Head of caudate nucleus (tissue), 42 donors: ENCODE measurements at places on chromosomes 6 and 20.

GRCh38 chr20:24131281-24131680 lies 142.7 kb upstream of the GGTLC1 start:
- DNase-seq: no peak

DNA sequence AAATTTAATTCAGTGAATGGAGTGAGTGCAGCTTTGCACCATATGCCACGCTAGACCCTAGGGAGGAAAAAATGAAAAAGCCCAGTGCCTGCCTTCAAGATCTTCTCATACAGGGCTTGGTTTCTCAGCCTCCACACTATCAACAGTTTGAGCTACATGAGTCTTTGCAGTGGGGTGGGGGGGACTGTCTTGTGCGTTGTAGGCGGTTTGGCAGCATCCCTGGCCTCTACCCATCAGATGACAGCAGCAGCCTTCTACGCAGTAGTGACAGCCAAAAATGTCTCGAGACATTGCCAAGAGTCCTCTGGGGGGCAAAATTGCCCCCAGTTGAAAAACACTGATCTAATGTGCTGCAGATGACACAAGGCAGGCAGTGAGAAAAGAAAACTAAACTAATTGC lies 6.2 kb downstream of the CDH22 start:
- no peak for DNase-seq

GRCh38 chr6:2798586-2799134 lies 33.5 kb downstream of the WRNIP1 start:
- DNase-seq: no peak

DNA sequence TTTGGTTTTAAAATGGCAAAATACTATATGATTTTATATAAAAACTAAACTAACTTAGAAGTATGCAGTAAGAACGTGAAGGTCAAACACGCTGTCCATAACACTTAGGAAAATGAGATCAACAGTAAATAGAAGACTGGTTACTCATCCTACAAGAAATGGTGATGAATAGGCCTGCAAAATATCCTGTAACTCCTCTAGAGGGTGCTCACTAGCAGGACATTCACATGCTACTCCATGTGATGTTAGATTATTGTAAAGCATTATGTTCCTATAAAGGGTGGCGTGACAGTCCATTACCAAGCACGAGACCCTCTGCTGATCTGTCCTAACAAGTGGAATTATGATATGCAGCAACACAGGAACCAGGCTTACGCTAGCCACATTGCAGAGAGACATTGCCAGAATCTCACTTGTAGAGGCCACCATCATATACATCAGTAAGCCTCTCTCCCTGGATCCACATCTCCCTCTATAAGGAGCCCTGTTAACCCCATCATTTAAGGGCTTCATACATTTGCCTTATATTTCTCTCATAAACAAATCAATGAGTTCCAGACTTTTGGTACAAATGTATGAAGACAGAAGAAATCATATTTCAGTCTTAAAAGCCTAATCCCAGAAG lies 18.0 kb upstream of the DEFB129 start:
- DNase-seq: no peak

DNA sequence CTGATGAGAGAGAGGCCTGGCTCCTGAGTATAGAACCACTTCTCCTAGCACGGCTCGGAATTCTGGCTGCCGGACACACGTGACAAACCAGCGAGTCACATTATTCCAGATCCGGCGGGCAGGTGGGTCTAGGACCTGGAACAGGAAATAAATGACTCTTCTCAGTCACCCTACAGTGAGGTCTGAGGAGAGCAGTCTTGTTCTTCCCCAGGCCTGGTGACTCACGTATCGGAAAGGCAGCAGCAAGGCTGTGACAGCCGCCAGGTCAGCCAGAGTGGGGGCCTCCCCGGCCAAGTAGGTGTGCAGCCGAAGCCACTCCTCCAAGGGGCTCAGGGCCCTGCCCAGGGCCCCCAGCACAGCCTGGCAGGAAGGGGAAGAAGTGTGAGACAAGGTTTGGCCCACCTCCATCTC lies 2.8 kb downstream of the VARS1 start:
- DNase-seq: no peak

DNA sequence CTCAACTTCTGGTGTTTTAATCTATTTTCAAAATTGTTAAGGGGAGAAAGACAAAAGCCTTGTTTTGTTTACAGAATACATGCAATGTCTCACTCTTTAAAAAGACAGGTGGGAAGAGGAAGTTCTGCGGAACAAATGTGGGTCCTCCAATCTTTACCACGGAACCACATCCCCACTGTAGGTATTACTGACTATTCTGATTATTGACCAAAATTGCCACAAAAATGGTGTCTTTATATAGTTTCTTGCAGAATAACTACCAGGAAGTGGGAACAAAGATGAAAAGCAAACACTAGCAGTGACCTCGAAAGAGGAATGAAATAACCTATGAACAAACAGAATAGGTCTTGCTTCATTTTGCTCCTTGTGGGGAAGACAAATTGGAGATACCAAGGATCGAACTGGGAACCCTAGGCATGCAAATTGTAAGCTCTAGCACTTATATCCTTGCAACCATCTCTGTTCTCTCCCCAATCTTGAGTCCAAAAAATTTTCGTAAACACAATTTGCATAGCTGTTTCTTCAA lies 106.7 kb downstream of the GPX5 start:
- no peak for DNase-seq

- no peak for DNase-seq
Measured at GRCh38 chr6:109308018-109308492, 74.2 kb downstream of the CD164 start.

DNA sequence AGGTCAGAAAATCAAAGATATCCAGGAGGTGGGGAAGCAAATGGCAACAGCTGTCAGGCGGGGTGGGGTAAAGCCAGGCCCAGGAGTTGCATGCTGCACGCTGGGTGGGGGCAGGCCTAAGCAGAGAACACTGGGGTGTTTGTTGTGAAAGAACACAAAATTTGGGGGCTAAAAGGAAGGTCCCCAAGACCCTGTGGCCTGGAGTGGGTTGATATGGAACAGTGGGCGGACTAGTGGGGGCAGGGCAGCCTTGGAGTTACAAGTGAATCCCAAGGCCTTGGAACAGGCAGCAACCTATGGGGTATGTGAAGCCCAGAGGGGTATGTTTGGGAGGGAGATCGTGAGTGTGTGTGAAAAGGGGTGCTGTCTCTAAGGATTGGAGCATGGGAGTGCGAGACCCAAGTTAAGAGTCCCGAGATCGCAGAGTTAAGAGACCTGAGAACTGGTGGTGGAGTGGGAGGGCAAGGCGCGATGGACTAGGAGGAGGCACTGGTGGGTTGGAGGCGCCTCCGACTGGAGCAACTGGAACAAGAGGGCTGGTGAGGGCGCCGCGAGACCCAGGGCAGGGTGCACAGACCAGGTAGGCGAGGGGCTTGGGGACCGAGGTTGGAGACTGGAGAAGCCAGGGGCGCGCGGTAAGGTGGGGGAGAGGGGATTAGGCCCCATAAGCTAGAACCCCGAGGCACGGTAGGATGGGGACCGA lies 658 bp downstream of the CUL7 start:
- DNase-seq: no peak

DNA sequence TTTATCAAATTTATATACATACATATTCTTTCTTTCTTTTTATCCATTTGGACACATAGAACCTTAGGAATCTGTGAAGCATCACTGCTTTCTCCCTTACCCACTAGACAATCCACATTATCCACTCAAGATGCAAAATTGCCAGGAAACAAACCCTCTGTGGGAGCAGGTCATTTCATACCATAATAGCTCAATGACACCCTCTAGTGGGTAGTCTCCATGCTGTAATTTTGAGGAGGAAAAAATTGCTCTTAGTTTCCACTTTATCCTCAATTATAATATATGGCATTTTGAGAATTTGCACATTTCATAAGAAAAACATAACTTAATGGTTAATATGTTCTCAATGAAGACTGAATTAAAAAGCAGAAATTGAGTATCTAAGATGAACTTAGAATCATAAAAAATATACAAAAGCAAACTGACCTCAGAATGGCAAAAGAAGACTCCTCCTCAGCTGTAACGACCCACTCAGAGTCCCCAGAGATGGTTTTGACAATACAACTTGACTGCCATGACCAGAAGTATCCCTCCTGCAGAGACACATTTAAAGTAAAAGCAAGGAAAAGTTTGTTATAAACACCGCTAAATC lies 164.1 kb downstream of the FRK start:
- DNase-seq: no peak

GRCh38 chr20:51826372-51826771 lies 24.1 kb upstream of the SALL4 start:
- no peak for DNase-seq

DNA sequence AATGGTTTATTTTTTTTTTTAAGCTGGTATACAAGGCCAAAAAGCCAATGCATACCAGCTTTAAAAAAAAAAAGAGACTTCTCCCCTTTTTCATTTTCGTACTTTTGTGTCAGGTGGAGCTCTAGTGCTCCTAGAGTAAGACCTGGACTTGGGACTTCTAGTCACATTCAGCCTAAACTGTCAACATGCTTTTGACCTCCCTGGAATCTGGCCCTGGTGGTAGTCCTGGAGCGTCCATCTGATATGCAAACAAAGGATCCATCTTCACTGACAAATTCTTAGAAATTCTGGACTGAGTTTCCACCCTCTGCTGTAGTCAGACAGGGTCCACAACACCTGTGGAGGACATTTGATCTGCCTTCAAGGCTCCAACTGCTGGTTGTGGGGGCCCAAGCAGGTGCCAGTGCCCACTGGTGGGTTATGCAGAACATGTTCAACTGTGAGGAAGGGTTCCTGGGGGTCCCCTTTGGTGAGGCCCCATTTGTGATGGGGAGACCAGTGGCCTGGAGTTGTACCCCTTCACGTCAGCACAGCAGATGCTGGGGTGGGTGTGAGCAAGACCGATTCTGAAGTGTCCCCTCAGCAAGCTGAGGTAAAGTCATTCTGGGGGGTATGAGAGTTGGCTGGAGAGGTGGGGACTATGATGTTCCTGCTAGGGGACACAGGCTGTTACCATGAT lies 12.6 kb upstream of the PCMTD2 start:
- no peak for DNase-seq

- no peak for DNase-seq
Measured at GRCh38 chr20:20192366-20192765, 140.0 kb downstream of the CFAP61 start.

GRCh38 chr6:55528624-55529023 lies 50.4 kb downstream of the HMGCLL1 start:
- DNase-seq: no peak

DNA sequence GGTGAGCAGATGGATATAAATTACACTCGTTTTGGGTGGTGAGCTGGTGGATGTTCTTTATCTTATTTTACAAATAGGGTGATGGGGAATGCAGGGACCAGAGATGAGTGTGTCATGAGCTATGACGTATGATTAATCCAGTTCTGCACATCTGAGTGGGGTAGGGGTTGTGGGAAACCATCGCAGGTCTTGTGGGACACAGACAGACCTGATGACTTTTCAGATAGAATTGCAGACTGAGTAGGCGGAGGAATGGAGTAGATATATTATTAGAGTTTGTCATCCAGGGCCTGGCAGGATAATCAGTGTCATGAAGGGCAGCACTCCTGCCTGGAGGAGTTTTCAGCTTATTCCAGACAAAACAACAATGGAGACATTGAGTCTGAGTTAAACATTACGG lies 12.9 kb upstream of the DSP start:
- DNase-seq: no peak

- no peak for DNase-seq
Measured at GRCh38 chr6:128335963-128336362, 184.4 kb downstream of the PTPRK start.

DNA sequence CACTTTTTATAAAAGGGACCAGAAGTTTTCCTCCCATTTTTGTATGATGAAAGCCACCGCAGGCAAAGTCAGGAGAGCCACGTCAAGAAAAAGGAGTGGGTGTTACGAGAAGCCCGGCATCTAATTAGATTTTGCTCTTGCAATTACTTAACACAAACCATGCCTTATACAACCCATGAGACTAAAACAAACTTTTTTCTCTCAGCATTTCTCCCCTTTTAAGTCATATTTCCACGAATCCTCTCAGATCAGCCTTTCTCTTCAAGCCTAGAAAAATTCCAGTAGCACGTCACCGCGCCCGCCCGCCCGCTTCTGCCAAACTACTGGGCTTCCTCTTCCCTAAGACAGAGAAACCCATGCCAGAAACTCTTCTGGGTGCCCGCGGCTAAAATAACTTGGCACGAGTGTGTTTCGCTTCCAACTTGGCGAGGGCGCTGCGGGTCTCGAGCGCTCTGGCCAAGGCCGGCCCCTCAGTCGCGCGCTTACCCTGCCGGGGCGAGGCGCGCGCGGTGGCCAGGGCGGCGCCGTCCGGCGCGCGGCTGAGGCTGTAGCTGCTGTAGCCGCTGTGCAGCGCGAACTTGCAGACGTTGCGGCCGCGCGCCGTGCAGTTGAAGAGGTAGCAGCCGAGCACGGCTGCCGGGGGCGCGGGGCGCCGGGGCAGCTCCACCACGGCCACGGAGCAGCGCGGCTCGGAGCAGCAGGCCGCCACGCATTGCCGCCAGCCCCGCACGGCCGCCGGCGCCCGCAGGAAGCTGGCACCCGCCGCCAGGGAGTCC lies 1.0 kb downstream of the LRP11 start:
- peak; percentile 43 for DNase-seq

GRCh38 chr6:133108419-133108818 lies 132.7 kb upstream of the EYA4 start:
- no peak for DNase-seq

DNA sequence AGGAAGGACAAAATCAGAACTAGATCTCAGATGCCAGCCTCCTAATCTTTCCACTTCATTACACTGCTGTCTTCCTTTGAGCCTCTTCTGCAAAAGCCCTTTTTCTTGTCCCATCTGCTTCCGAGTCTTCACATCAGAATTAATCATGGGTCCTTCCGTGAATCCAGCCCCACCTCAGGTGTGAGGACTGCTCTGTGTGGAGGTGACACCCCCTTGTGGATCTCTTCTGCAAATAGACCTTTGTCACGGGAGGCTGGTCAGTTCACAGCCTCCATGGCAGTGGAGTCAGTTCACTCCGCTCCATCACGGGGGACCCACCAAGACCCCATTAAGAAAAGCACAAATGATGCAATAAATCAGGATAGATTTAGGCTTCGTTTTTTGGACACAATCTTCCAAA lies 171.1 kb downstream of the ADAT2 start:
- DNase-seq: no peak

DNA sequence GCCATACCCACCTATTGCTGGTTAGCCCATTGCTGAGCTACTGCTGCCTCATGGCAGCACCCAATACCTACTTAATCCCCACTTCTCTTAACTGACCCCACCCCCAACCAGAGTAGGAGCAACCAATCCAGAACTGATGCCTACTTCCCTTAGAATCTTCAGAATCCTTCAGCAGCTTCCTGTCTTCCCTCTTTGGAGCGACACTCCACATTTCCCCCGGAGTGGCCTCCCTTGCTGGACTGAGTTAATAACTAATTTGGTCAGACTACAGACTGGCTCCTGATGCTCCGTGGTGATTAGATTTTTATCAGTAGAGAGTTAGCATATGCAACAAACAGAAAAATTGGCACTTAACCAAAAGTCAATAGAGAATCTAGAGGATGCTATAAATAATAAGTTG lies 51.2 kb upstream of the UBR2 start:
- DNase-seq: no peak
